Activated CD4-positive, alpha-beta T cell treated with anti-CD3 and anti-CD28 coated beads, Interleukin-2, amount 10 ng/mL, durations not matched to agents 24 days and 14 days (primary cell): ENCODE measurements at places on chromosomes 7 and 10. TPM values are rescaled to one million over a fixed set of nuclear protein-coding genes. Genes with fewer than 3 reads are reported as not detected.

Gene CLCN1
- total RNA-seq = not detected in 2 replicates

DNA sequence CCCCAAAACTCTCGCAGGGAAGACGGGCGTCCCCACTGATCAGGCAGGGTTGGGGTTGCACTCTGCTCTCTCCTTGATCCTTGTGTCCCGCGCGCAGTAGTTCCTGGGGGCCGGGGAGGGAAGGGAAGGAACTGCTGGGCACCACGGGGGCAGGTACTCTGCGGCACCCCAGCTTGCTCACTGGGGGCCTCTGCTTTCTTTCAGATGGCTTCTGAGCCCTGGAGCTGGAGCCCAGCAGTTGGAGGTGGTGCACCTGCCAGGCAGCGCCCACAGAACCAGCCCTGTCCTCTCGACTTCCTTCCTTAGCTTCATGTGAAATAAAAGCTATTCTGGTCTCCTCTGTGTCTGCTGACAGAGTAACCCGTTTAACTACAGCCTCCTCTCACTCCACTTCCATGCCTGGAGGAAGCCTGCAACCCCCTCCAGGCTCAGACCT is 12.2 kb downstream of the PLAC9 start:
- peaks cover 3% of the 10 kb centered on the region for H3K27me3 ChIP-seq
- peaks cover 15% of the 10 kb centered on the region for H3K4me1 ChIP-seq
- H3K36me3 ChIP-seq = peaks cover 17% of the 10 kb centered on the region
- peak; percentile 75 for DNase-seq
- peak overlapping the region; percentile 20 for H3K27ac ChIP-seq
- peak overlapping the region; percentile 80 for H3K4me3 ChIP-seq

GRCh38 chr7:107614425-107614824 is 34.4 kb downstream of the BCAP29 start:
- peaks cover 34% of the 10 kb centered on the region for H3K36me3 ChIP-seq
- H3K27ac ChIP-seq = no peak overlapping the region
- DNase-seq = no peak
- H3K27me3 ChIP-seq = no peaks in the 10 kb centered on the region

- H3K27ac ChIP-seq = no peak overlapping the region
- H3K36me3 ChIP-seq = peaks cover 4% of the 10 kb centered on the region
- DNase-seq = no peak
- peaks cover 20% of the 10 kb centered on the region for H3K27me3 ChIP-seq
- H3K4me3 ChIP-seq = no peak overlapping the region
- H3K4me1 ChIP-seq = no peaks in the 10 kb centered on the region
Observed at GRCh38 chr10:107163076-107163855, 1.2 kb downstream of the SORCS1 start.

Gene GNAI1
- 5.7 and 6.8 TPM in 2 replicates for total RNA-seq

- H3K27me3 ChIP-seq = peaks cover 2% of the 10 kb centered on the region
- H3K36me3 ChIP-seq = no peaks in the 10 kb centered on the region
- H3K27ac ChIP-seq = no peak overlapping the region
- H3K4me1 ChIP-seq = no peaks in the 10 kb centered on the region
- no peak for DNase-seq
Observed at GRCh38 chr7:7272294-7272693, 90.0 kb downstream of the C1GALT1 start.

Gene METTL27
- 1.3 and 1.9 TPM in 2 replicates for total RNA-seq

- no peak for DNase-seq
- H3K27ac ChIP-seq = peak overlapping the region; percentile 66
- peak overlapping the region; percentile 79 for H3K4me3 ChIP-seq
Observed at GRCh38 chr7:38300175-38300574, 26.7 kb upstream of the TARP start.

Gene PLEKHS1
- total RNA-seq = not detected in 2 replicates

Gene CYP3A4
- not detected in 2 replicates for total RNA-seq

GRCh38 chr7:116929914-116930913 is 23.1 kb upstream of the ST7 start:
- H3K27me3 ChIP-seq = peaks cover 23% of the 10 kb centered on the region
- H3K36me3 ChIP-seq = no peaks in the 10 kb centered on the region
- DNase-seq = peak; percentile 90
- no peak overlapping the region for H3K27ac ChIP-seq
- H3K4me3 ChIP-seq = no peak overlapping the region

- H3K4me1 ChIP-seq = no peaks in the 10 kb centered on the region
- H3K36me3 ChIP-seq = no peaks in the 10 kb centered on the region
- no peak for DNase-seq
- H3K27ac ChIP-seq = no peak overlapping the region
- H3K27me3 ChIP-seq = peaks cover 8% of the 10 kb centered on the region
Observed at GRCh38 chr7:133139350-133139749, 57.5 kb upstream of the CHCHD3 start.

Gene NAT16
- total RNA-seq = not detected in 2 replicates

Gene NPTX2
- not detected in 2 replicates for total RNA-seq

- peaks cover 28% of the 10 kb centered on the region for H3K4me1 ChIP-seq
- H3K27ac ChIP-seq = no peak overlapping the region
- H3K36me3 ChIP-seq = peaks cover 6% of the 10 kb centered on the region
Observed at GRCh38 chr10:8187171-8187666, 132.7 kb downstream of the GATA3 start.

Gene ZNF775
- 4.2 and 5.5 TPM in 2 replicates for total RNA-seq

DNA sequence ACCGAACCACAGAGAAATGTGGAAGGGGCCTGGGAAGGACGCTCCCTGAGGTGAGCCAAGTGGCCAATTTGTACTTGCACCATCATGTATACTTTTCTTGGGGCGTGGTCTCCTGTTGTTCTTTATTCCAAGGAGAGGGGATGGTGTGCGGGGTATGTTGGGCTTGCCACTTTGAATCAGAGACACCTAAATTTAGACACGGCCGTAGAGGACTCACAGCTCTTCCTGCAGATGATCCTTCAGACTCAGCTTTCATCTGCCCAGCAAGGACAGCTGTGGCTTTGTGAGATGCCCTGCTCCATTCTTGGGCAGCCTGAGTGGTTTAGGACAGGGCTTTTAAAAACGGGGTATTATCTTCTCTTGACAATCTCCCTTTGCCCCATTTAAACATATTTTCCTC is 473.2 kb downstream of the REEP3 start:
- H3K27me3 ChIP-seq = no peaks in the 10 kb centered on the region
- no peak overlapping the region for H3K4me3 ChIP-seq
- no peak for DNase-seq
- no peaks in the 10 kb centered on the region for H3K4me1 ChIP-seq
- no peak overlapping the region for H3K27ac ChIP-seq

GRCh38 chr7:42624471-42624870 is 287.4 kb downstream of the C7orf25 start:
- no peak overlapping the region for H3K4me3 ChIP-seq
- H3K36me3 ChIP-seq = no peaks in the 10 kb centered on the region
- no peak for DNase-seq
- H3K27ac ChIP-seq = no peak overlapping the region
- no peaks in the 10 kb centered on the region for H3K4me1 ChIP-seq
- no peaks in the 10 kb centered on the region for H3K27me3 ChIP-seq

DNA sequence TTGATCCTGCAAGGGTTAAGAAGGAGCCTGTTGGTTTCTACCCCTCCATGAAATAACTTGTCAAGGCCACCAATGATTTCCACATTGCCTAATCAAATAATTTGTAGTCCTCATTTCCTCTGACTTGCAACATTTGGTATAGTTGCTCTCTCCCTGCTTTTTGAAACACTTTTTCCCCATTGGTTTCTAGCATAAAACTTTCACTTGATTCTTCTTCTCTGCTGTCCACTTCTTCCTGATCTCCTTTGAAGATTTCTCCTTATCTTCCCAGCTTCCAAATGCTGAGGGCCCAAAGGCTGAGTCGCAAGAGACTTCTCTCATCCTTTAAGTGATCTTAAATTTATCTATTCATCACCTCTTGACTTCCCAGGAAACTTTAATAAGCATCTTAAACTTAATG is 134.2 kb downstream of the ITGB8 start:
- H3K4me3 ChIP-seq = no peak overlapping the region
- DNase-seq = no peak
- no peaks in the 10 kb centered on the region for H3K27me3 ChIP-seq
- no peaks in the 10 kb centered on the region for H3K4me1 ChIP-seq
- H3K36me3 ChIP-seq = no peaks in the 10 kb centered on the region

GRCh38 chr10:110409926-110410325 is 87.8 kb upstream of the DUSP5 start:
- peaks cover 3% of the 10 kb centered on the region for H3K36me3 ChIP-seq
- peaks cover 61% of the 10 kb centered on the region for H3K4me1 ChIP-seq

- no peaks in the 10 kb centered on the region for H3K36me3 ChIP-seq
- DNase-seq = no peak
- no peak overlapping the region for H3K4me3 ChIP-seq
- H3K4me1 ChIP-seq = no peaks in the 10 kb centered on the region
Observed at GRCh38 chr10:78830062-78830975, 238.4 kb upstream of the ZMIZ1 start.

DNA sequence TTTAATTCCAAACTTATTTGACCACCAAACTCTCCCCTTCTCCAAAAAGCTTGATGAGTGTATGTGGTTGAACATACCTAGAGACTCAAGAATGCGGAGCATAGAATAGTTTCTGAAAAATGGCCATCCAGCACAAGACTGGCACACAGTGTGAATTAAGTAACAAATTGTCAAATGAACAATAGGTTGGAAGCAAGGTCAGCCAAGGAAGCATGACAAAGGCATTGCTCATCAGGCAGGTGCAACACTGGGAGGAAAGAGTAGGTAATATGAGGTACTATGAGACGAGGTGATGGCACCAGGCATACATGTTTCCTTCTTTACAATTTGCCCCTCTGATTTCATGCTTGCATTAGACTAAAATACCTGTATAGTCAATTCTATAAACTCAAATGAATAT is 73.7 kb downstream of the DKK1 start:
- H3K4me3 ChIP-seq = no peak overlapping the region
- H3K27me3 ChIP-seq = no peaks in the 10 kb centered on the region
- H3K27ac ChIP-seq = no peak overlapping the region
- DNase-seq = no peak

Gene SLC16A9
- total RNA-seq = 4.4 and 4.5 TPM in 2 replicates

DNA sequence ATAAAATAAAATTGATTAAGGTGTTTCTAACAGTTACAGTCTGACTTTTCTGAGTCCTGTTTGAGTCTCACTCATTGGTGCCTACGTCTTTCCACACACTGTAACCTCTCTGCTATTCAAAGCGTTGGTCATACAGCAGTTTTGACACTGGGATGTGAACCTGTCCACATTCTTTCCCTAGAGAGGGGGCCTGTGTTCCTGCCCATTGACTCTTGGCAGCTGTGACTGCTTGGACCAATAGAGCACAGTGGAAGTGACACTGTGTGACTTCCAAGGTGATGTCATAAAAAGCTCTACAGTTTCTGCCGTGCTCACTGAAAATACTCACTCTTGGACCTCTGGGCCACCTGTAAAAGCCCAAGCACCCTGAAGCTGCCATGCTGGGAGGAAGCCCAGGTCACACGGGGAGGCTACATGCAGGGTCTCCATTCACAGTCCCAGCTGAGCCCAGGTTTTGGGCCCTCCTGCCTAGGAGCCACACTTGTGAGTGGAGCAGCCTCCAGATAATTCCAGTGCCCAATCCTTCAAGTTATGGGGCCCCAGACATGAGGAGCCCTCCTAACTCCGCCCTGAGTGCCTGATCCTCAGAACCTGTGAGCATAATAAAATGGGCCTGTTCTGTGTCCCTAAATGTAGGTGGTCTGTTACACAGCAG is 704 bp upstream of the ANTXRL start:
- peaks cover 23% of the 10 kb centered on the region for H3K27me3 ChIP-seq
- no peaks in the 10 kb centered on the region for H3K36me3 ChIP-seq
- H3K4me3 ChIP-seq = peak overlapping the region; percentile 32
- no peak for DNase-seq
- peaks cover 22% of the 10 kb centered on the region for H3K4me1 ChIP-seq
- no peak overlapping the region for H3K27ac ChIP-seq

- DNase-seq = no peak
- H3K36me3 ChIP-seq = no peaks in the 10 kb centered on the region
- no peak overlapping the region for H3K4me3 ChIP-seq
- H3K27ac ChIP-seq = no peak overlapping the region
Observed at GRCh38 chr7:25714013-25714412, 438.0 kb upstream of the NFE2L3 start.

GRCh38 chr7:29924006-29924405 is 65.6 kb downstream of the SCRN1 start:
- peaks cover 1% of the 10 kb centered on the region for H3K4me1 ChIP-seq
- no peaks in the 10 kb centered on the region for H3K27me3 ChIP-seq
- DNase-seq = no peak

Gene APBB1IP
- 40.0 and 41.3 TPM in 2 replicates for total RNA-seq

DNA sequence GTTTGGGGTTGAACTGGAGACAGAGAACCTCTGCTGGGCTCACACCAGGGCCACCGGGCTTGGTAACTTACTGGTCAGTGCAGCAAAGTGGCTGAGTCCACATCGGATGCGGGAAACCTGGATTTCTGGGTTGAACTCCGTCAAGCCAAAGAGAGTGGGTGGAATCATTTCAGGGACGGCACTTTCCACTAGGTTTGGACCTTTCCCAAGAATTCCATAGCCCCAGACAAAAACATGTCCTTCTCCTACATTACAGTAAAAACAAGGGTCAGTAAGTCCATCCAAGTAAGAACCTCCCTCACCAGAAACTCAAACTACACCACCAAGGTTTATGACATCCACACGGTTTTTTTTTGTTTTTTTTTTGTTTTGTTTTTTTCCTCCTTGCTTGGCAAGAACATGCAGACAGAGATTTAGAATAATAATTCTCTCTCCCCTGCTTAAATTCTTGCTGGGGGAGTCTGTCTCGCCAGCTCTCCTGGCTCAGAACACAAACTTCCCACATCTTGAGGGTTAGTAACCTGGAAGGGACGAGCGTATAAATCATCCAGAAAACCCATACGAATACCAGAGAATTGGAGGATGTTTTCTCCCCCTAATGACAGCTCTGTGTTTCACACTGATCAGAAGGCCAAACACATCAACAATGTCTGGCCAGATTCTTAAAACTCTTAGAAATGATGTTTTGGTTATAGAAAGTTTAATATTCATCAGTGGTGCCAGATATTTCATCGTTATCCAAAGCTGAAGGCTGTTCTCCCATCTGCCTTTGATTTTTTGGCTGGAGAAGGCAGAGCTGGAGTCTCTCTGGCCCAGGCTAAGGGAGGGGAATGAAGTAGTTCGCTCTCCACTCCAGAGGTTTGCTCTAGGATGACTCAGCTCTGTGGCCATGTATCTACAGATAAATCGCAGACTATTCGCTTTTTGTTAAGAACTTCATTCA is 17.5 kb downstream of the RCC1L start:
- H3K27ac ChIP-seq = no peak overlapping the region
- H3K36me3 ChIP-seq = peaks cover 69% of the 10 kb centered on the region
- no peaks in the 10 kb centered on the region for H3K27me3 ChIP-seq
- H3K4me3 ChIP-seq = no peak overlapping the region
- no peaks in the 10 kb centered on the region for H3K4me1 ChIP-seq
- no peak for DNase-seq

- no peaks in the 10 kb centered on the region for H3K36me3 ChIP-seq
- peaks cover 28% of the 10 kb centered on the region for H3K27me3 ChIP-seq
- H3K4me1 ChIP-seq = no peaks in the 10 kb centered on the region
Observed at GRCh38 chr7:106001886-106002285, 38.8 kb downstream of the CDHR3 start.

GRCh38 chr10:71725998-71726579 is 6.5 kb upstream of the C10orf105 start:
- peaks cover 60% of the 10 kb centered on the region for H3K4me1 ChIP-seq
- no peaks in the 10 kb centered on the region for H3K27me3 ChIP-seq
- peak overlapping the region; percentile 78 for H3K4me3 ChIP-seq
- no peaks in the 10 kb centered on the region for H3K36me3 ChIP-seq
- peak; percentile 85 for DNase-seq
- H3K27ac ChIP-seq = peak overlapping the region; percentile 98
